CD4-positive, alpha-beta T cell treated with Interleukin-17A for 1 hour (primary cell): ENCODE measurements at places on chromosomes 6 and 20.

GRCh38 chr20:48789781-48790472, 37.9 kb downstream of the PREX1 start:
- DNase-seq, result no peak

- peak; percentile 80 for DNase-seq
Observed at GRCh38 chr6:26576929-26577719, 19.6 kb upstream of the ABT1 start.

DNA sequence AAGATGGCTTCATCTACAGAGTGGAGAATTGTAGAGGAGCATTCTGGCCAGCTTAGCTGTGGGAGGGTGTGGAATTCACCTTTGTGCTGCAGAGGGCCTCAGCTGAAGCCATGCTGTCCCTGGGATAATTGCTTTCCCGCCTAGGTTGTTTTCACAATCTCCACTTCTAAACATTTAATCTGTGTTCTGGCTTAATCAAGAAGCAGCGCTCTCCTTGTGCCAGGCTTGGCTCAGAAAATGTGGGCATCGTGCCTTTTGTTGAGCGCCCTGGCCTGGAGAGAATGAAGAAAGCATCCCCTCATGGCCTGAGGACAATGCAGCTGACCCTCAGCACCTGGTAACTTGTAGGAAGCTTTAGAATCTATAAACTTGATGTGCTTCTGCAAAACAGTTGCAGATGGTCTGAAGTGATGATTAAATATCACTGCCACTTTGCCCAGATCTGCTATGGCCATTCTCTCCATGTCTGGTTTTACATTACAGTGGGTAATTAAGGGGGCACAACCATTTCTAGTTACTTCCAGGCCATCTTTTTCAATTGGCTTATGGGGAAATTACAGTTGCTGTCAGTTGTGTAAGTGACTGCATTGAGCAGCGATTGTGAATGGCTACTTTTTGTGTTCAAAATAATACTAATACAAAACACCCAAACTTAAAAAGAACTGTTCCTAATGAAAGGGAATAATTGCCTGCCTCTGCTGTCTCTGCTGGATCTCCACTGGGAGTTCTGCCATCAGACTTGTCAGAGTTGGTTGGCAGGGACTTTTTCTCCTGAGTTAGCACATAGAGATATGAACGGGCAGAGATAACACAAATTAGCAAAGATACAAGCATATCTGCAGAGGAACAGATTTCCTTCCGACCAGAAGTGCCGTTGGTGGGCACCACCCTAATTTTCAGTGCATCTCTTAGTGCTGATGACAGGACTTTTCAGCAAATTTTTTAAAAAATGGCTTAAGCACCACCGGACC, 18.4 kb downstream of the CTNNBL1 start:
- no peak for DNase-seq

DNA sequence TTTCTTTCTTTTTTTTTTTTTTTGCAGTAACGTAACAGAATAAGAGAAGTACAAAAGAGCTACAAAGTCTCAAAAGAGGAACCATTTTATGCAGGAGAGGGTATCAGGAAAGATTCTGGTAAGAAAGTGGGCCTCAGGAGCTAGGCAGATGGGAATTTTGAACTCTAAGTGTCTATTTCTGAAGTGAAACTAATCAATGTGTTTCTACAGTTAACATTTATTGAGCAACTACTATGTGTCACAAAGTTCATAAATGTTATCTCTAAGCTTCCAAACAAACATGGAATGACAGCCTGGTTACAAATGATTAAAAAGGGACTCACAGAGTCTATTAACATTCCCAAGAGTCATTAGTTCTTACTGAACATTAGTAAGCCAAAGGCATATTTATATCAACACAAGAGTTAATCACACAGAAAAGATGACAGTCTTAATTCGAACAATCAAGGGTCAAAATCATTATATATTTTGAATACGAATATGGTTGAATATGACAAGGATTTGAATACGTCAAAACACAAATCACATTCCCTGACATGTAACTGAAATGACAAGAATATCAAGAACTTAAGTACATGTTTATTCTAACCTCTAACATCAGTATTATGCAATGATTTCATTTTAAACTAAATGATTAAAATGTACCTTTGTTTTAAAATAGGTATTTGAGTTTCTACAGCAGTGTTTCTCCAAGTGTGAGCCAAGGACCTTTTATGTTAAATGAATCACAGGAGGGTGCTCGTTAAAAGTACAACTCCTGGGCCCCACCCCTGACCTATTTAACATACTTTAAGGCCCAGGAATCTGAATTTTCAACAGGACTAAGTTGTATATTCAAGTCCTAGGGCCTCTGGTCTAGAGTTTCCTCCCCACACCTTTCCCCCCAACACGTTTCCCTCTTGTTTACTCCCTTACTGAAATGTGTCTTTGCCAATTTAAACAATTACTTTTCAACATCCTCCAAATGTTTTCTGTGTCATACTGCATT, 89.7 kb downstream of the ATXN1 start:
- no peak for DNase-seq

- no peak for DNase-seq
Observed at GRCh38 chr20:38665506-38666285, 58.6 kb upstream of the SLC32A1 start.
